ENCODE measurements at places on chromosomes 2 and 18. TPM values are rescaled to one million over a fixed set of nuclear protein-coding genes. Genes with fewer than 3 reads are reported as not detected.

- H3K27me3 ChIP-seq = no peaks in the 10 kb centered on the region
- no peak for DNase-seq
- no peak overlapping the region for H3K27ac ChIP-seq
Observed at GRCh38 chr2:53314718-53315117, 452.9 kb upstream of the CHAC2 start.

- DNase-seq = no peak
- H3K27me3 ChIP-seq = no peaks in the 10 kb centered on the region
- H3K4me1 ChIP-seq = no peaks in the 10 kb centered on the region
- H3K27ac ChIP-seq = peak overlapping the region; percentile 22
Observed at GRCh38 chr2:101012706-101013181, 10.7 kb downstream of the RPL31 start.

- DNase-seq = no peak
- H3K27ac ChIP-seq = no peak overlapping the region
- H3K27me3 ChIP-seq = no peaks in the 10 kb centered on the region
Observed at GRCh38 chr2:30716123-30716900, 90.9 kb downstream of the CAPN13 start.

- no peak for DNase-seq
- no peak overlapping the region for H3K4me3 ChIP-seq
- no peak overlapping the region for H3K27ac ChIP-seq
Observed at GRCh38 chr2:159716857-159717256, 4.6 kb downstream of the MARCHF7 start.

DNA sequence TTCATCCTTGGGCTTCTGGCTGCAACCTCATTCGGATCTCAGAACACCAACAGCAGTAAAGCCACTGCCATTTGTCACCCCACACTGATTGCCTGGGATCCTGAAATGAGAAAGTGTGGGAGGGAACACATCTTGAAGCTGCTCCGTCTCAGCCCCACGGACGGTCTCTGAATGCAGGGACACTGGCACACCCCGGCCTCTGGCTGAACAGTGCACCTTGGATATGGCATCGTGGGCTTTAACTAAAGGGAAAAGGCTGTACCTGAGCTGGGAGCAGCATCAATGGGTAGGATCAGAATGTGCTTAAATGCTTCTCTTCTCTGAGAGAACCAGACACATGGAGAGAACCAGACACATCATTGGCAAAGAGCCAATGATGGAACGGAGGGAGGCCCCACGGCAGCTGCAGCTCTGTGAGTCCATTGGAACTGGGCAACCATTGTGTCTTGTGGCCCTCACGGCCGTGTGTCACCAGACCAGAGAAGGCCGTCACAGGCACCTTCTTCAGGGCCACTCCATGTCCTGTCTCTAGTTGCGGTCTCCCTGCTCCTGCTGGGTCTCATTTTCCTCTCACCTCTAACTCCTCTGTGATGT, 193.4 kb upstream of the MYT1L start:
- DNase-seq = no peak
- H3K27me3 ChIP-seq = no peaks in the 10 kb centered on the region
- no peak overlapping the region for H3K4me3 ChIP-seq
- no peaks in the 10 kb centered on the region for H3K36me3 ChIP-seq
- H3K27ac ChIP-seq = no peak overlapping the region

SAP130 gene
- 43.3 TPM for total RNA-seq

PDE11A gene
- 0.25 TPM for total RNA-seq

PLB1 gene
- total RNA-seq = 2.8 TPM

ATRAID gene
- 157 TPM for total RNA-seq
